ENCODE measurements at places on chromosomes 3 and 15.

GRCh38 chr15:98174286-98174685 is 213.8 kb downstream of the ARRDC4 start:
- DNase-seq, result no peak

DNA sequence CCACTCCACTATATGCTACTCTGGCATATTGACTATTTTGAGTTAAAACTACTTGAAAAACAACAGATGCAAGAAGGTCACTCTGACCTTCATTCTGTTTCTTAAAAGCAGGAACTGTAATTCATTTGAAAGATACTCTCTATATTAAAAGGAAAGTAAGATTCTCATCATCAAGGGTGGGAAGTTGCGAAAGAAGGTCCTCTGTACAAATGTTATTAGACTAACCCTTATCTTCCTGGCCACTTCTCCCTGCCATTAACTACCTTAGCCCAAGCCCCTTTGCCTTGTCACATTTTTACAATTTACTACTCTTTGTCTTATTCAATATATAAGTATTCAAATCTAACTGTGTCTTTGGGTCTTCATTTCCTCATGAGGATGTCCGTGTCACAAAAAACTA is 16.1 kb downstream of the SIDT1 start:
- DNase-seq, result no peak

GRCh38 chr3:55623786-55624185 is 136.7 kb upstream of the WNT5A start:
- no peak for DNase-seq

- DNase-seq, result no peak
Measured at GRCh38 chr15:65939901-65940617, 70.8 kb downstream of the RAB11A start.

DNA sequence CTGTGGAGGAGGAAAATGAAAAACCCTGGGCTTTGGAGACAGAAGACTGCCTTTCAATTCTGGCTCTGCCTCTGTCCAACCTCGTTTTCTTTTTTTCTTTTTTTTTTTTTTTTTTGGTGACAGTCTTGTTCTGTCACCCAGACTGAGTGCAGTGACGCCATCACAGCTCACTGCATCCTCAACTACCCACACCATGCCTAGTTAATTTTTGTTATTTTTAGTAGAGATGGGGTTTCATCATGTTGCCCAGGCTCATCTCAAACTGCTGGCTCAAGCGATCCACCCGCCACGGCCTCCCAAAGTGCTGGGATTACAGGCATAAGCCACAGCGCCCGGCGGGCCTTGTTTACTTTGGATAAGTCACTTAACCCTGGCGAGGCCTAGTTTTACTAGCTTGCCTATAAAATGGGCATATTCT is 66.3 kb upstream of the SLC25A26 start:
- no peak for DNase-seq

DNA sequence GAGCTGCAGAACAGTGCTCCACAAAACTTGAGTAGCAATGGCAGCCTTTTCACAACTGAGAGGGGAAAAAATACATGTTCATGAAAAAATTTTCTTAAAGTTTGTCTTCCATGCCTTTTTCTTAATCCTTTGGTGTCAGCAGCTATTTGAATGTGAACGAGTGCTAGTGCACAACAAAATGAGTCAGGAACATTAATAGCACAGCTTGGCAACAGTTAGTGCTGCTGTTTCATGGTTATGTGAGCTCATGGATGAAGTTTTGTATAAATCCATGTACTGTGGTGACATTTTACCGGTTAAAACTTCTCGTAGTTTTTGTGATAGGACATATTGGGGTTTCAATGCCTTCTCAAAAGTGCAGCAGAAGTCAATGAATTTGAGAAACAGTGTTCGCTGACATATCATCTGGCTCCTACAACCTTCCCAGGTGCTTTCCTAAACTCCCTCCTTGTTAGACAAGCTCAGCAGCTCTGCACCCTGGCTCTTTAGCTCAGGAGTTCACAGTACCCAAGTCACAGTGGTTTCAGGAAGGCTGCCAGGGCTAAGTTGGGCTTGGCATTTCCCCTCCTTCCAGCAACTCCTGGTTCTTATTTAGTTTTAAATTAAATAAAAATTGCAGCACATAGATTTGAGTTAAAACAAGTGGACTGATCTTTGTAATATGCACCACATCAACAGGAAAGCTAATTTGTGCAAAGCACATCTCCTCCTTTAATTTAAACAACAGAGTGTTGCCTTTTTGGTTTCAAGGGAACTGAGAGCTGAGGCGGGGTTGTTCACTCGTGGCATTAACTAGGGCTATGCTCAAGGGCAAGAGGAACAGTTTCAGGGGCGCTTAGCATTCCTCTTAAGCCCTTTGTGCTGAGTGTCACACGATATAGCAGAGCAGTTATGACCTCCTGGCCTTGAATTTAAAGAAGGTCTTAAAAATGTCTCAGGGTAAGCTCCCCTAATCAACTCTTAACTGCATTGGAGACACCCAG is 362.8 kb downstream of the CHST2 start:
- no peak for DNase-seq

DNA sequence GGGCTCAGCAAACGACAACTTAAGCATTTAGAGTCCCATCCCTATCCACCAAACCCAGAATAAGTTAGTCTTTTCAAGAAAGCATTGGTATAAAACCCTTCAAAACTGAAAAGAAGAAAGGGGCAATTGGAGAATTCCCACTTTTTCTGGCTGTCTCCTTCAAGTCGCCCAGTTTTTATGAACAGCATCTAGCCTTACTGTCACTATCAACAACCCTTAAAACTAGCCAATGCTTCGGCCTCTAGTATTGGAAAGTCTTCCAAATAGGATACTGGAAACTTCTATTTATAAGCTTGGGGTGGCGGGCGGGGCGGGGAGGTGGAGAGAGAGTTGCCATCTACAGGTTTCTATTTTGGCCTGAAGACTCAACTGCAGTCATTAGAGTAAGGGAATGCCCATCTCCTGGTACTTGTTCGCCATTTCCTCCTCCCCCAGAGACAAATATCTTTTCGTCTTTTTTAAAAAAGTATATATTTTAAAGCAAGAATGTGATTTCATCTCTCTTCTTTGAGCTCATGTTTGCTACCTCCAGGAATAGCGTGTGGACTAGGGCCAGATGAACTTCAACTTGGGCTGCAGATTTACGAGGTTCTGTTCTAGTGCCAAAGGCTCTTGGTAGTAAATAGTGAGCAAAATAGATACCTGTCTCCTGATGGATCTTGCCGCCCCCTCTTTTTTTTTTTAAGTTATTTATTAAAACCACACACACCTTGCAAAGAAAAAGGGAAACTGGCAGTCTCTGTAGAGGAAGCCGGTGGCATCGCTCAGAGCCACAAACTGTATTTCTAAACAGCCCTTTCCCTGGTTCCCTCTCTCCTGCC is 2.7 kb downstream of the BCL6 start:
- no peak for DNase-seq

GRCh38 chr3:184333700-184334099 is 3.7 kb upstream of the FAM131A start:
- DNase-seq, result no peak

DNA sequence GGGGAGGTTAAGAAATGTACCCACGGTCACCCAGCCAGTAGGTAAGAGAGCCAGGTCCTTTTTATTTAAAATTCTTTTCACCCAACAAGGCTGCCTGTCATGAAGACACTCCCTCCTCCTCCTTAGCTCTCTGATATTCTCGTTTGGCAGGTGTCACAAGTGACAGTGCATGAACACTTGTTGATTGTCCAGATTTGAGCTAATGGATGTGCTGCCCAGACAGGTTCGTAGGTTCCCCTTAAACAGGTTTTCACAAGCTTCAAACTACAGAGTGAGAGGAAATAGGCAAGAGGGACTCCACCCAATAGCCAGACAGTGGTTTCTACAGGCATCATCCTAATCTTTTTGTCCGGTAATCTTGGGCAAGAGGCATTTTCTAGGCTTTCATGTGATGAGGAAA is 32.2 kb downstream of the ATP13A4 start:
- no peak for DNase-seq

DNA sequence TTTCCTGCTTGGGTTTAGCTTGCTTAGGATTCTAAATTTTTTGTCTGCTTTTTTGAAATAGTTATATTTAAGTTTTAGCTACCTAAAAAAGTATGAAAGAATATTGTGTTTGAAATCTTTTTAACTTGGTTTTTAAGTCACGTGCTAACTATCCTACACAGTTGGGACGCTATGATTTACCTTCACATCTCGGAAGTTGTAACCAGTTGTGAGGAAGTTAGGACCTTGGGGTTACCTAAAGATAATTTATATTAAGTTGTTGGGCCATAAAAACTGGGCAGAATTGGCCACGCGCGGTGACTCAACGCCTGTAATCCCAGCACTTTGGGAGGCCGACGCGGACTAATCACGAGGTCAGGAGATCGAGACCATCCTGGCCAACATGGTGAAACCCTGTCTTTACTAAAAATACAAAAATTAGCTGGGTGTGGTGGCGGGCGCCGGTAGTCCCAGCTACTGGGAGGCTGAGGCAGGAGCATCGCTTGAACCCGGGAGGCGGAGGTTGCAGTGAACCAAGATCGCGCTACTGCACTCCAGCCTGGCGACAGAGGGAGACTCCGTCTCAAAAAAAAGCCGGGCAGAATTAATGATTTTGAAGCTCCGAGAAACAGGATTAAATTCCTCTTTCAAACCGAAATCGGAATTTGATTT is 1.0 kb downstream of the ZFAND6 start:
- DNase-seq, result no peak

DNA sequence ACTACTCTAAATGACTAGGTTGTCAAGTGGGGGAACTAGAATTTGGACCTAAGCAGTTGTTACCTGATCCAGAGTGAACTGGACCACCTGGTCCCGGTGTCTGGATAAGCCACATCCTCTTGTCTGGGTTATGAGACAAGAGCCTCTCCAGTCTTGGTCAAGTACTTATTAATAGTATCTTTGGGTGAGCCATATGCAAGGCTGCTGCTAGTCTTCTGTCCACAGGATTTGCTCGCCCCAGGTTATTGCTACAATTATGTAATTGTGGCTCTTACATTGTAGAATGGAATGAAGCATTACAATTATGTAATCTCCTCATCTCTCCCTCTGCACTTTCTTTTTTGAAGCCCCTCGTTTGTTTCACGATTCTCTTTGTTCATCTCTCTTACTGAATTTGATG is 24.0 kb upstream of the AGBL1 start:
- no peak for DNase-seq
